ENCODE measurements at places on chromosomes 11 and 22.

DNA sequence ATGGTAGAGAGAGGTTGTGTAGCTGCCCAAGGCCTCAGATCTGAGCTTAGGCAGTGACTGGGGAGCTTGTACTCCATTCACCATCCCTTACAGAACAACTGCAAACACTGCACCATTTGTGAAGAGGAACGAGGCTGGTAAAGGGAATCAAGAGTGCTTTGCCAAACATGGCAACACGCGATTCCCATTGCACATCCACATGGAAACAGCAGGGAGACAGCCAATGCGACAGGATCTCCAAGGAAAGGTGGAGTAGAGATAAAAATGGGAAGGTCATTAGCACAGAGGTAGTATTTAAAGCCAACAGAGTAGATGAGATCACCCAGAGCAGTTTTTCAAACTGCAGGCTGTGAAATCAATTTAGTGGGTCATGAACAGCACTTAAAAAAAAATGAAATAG, 42.0 kb downstream of the TCF20 start:
- DNase-seq = peak; percentile 4

DNA sequence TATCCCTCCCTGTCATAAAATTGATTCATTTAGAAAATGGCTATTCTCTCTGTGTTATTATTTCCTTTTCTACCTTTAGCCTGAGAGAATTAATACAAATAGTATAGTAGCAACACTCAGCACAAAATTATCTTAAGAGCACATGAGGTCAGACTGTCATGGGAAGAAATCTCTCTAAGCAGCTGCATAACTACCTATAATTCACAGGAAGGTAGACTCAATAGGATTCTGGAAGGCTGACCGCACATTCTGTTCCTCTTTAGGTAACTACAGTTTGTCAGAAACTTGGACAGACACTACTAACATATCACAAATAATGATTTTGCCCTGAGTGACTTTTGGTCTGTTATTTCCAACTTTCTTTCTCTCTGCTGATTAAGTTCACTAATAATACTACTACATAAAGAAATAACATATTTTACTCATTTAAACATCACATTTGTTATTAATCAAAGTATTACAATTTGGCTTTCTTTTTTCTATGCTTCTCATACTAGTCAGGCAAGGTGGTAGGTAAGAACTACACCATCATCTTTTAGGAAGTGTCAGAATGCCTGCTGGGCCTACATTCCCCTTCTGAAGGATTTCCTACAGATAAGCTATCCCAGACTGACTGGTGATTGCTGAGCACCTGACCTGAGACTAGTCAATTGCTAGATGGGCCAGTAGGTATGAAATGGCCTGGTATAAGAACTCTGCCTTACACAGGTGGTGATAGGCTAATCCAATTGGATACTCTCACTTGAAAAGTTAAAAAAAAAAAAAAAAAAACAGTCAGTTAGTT, 325.1 kb downstream of the DLG2 start:
- no peak for DNase-seq

DNA sequence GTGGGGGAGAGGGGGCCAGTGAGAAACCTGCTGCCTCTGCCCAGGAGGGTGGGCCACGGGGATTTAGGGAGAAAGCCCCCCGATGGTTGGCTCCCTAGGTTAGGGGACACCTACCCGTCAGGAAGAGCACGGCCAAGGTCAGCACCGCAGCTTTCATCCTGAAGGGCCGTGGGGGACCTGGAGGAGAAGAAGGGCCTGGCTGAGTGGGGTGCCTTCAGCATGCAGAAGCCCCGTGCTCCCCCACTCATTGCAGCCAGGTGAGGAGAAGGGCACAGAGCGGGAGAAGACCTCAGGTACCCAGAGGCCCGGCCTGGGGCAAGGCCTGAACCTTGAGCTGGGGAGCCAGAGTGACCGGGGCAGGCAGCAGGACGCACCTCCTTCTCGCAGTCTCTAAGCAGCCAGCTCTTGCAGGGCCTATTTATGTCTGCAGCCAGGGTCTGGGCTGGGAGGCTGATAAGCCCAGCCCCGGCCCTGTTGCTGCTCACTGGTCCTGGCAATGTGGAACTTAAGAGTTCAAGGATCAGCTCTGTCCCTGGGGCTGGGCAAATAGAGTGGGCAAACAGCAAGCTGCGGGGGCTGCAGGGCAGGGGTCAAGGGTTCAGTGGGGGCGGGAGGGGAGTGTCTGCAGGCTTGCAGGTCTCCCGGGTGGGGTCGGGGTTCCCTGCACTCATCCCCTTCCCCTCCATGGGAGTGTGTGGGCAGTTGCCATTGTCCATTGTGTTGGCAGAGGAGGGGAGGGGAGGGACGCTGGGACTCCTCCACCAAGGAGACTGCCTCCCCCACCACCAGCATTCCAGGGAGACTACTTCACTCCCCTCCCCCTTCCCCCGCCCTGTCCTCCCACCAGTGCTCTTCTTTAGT, at the start of gene APOA1:
APOA1 (minus strand) TSS at position 392 of the 861 bp plus-strand sequence; CDS start at position 157, 235 bp downstream.
- no peak for DNase-seq

DNA sequence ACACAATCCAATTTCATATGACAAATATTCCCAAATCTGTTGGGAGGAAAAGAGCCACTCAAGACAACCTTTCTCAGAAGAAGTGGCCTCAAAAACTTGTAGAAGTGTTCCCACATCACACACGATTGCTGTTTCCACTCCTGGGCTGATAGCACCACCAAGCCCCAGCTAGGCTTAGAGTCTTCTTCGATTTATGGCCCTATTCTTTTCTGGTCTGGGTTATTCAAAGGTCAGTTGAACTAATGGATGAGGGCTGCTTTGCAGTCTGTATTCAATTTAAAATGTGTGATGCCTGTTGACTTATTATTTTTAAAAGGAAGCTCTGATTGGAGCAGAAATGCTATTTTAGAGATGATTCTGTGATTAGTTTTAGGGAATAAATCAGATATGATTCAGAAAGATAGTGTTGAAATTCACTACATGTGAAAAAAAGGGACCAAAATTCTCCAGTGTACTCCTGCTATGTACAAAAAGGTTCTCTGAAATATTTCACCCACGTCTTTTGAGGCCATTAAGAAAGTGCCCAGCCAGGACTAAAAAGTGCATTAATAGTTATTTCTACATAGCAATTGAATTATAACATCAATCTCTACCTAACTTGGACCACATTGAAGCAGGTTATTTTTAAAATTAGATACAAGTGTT, 57.3 kb upstream of the SPON1 start:
- DNase-seq = no peak

DNA sequence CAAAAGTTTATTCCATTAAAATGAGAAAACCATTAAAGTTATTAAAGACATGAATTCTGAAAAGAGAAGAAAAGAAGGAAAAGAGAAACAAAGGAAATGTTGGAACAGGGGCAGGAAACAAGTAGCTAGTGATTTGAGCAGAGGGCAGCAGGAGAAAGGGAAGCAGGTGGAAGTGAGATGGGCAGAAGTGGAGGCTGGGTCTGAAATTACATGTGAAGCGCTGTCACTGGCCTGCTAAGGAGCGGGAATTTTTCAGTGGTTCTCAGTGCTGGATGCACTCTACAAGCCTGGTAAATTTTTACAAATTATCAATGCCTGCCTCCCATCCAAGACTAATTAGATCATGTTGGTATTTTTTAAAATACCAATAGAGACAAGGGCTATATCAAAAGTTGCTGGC, 48.4 kb downstream of the NOX4 start:
- no peak for DNase-seq

DNA sequence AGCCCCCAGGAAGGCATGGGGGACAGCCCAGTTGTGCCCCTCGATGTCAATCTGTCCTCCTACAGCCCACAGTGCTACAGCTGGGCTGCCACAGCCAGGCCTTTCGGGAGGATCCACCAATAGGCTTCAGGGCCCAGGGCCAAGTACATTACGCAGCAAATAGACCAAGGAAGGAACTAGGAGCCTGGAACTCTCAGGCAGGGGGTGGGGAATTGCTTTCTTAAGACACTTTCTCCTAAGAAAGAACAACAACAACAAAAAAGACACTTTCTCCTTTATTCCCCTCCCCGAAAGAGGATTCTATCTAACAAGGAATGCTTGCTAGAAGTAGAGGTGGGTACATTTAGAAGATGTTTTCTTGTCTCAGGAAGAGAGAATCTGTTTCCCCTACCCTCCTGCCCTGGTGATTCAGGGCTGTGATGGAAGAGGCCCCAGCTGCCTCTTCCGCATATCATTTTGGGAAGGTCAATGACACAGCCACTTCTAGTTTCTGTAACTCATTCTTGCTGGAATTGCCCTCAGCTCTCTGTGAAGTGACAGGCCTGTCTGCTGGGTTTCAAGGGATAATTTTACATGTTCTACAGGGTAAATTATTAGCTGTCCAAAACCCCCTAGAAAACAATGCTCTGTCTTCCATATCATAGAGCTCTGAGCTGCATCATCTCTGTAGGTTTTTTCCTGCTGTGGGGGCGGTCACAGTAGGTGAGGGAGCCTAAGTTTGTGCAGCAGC, 6.0 kb upstream of the MALAT1 start:
- peak; percentile 93 for DNase-seq

DNA sequence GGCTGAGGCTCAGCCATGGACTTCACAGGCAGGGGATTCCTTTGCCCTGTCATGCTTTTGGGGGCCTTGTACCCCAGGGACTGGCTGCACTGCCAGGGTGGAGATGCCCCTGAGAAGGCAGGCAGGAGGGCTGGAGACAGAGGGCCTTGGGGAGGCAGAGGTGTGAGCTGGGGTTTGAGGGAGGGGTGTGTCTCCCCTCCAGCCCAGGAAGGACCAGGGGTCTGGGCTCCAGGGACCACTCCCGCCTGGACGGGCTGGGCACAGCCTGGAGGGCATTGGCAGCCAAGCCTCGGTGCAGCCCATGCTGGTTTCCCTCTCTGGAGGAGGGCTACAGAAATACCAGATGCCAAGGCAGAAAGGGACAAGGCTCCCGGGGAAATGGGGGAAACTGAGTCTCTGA, 19.5 kb downstream of the OTUB1 start:
- DNase-seq = no peak

GRCh38 chr11:29333993-29334775, 682.6 kb downstream of the KCNA4 start:
- DNase-seq = peak; percentile 74

DNA sequence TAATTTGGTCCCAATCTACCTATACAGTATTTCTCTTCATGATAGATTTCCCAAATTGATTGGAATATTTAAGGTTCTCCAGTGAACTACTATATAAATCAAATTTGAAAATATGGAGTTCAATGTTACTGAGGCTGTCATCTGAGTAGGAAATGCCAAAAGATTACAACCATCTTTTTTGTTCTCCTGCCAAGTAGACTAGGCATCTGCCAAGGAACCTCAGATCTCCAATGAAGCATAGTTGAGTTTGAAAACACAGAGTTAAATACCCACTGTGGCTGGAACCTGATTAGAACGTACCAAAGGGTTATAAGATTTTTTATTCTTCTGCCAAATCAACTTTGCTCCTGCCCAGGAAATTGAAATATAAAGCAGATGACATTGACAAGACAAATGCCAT, 330.9 kb downstream of the CNTN5 start:
- peak; percentile 10 for DNase-seq

- DNase-seq = peak; percentile 41
Measured at GRCh38 chr22:25023879-25024278, 71.4 kb downstream of the KIAA1671 start.

DNA sequence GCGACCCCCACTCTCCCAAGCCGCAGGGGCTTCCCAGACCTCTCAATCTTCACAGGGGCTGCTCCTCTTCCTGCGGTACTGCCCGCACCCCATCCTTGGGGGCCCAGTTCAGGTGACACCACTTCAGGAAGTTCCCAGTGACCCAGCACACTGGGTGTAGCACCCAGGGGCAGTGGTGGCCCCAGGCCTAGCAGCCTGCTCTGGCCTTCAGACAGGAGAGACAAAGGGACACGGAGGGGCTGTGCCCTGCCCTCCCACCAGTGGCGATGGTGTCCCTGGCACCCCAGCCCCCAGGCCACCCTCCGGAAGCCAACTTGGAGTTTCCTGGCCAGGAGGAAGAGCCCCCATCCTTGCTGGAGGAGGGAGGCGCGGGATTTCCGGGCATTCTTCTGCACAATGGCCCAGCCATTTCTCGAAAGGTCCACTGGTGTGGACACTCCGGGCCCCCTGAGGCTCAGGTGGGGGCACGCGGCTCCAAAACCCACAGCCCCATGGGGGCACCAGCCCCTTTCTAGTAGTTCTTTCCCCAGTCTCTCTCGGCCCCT, 978 bp upstream of the CLDN5 start:
- no peak for DNase-seq

- DNase-seq = no peak
Measured at GRCh38 chr11:64165481-64165841, 452 bp downstream of the MACROD1 start.

DNA sequence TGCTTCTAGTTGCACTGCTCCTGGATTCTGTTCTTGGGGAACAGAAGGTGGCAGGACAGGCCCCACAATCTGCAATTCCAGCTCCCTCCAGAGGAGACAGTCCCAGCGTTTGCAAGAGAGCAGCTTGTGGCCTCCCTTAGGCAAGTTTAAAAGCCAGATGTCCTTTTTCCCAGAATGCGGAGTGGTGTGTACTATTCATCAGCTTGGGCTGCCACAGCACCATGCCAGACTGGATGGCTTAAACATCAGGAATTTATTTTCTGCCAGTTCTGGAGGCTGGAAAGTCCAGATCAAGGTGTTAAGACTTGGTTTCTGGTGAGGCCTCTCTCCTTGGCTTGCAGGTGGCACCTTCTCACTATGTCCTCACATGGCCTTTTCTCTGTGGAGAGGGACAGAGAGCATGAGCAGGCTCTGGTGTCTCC, 11.7 kb downstream of the MIAT start:
- DNase-seq = no peak

- no peak for DNase-seq
Measured at GRCh38 chr11:65817312-65817834, 16.4 kb upstream of the SNX32 start.

DNA sequence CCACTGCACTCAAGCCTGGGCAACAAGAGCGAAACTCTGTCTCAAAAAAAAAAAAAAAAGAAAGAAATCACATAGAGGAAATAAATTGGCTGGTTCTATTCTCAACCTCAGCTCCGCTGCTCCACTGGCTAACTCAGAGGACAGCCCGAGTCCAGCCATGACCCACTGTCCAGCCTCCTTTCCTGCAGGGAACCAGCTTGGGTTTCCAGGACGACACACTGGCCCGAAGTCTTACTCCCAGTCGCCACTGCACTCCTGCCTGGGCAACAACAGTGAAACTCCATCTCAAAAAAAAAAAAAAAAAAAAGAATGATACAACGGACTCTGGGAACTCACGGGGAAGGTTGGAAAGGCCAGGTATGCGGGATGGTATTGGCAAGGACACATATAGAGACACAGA, 31.5 kb downstream of the APOL3 start:
- no peak for DNase-seq

GRCh38 chr11:12090761-12091258, 19.6 kb upstream of the MICAL2 start:
- no peak for DNase-seq

- DNase-seq = peak; percentile 38
Measured at GRCh38 chr11:88538098-88538497, 200.6 kb upstream of the CTSC start.
